ENCODE measurements at places on chromosomes 1 and 21. TPM values are rescaled to one million over a fixed set of nuclear protein-coding genes. Genes with fewer than 3 reads are reported as not detected.

Gene EPRS1
- total RNA-seq = 86.2 TPM

Gene LCE1B
- not detected for total RNA-seq

Gene E2F2
- total RNA-seq = 0.32 TPM

Gene SSX2IP
- total RNA-seq = 7.3 TPM

Gene PCP4L1
- not detected for total RNA-seq

Gene RPS8
- 1,172 TPM for total RNA-seq

Gene LRRC7
- total RNA-seq = 0.96 TPM

Gene MYBPHL
- total RNA-seq = 2.2 TPM

Gene CHI3L2
- total RNA-seq = 0.42 TPM

Gene TTC22
- total RNA-seq = not detected

Gene FAM163A
- total RNA-seq = not detected

Gene SLC45A1
- 0.44 TPM for total RNA-seq

Gene FAAH
- total RNA-seq = 7.3 TPM

Gene IL10RB
- total RNA-seq = 4.4 TPM

Gene OR2AK2
- total RNA-seq = not detected

Gene CRB1
- total RNA-seq = 0.91 TPM

Gene AKIRIN1
- 29.0 TPM for total RNA-seq

Gene SPTA1
- 0.57 TPM for total RNA-seq

Gene LPGAT1
- 19.9 TPM for total RNA-seq

Gene GOLT1A
- not detected for total RNA-seq

Gene PTGFRN
- total RNA-seq = 4.1 TPM

Gene SNX7
- 1.6 TPM for total RNA-seq

Gene IL19
- total RNA-seq = not detected

Gene TP73
- total RNA-seq = not detected

Gene BEND5
- 1.6 TPM for total RNA-seq

Gene PTGFR
- total RNA-seq = 2.3 TPM

Gene C8B
- total RNA-seq = not detected

Gene GPX7
- total RNA-seq = 9.6 TPM

Gene MCOLN3
- total RNA-seq = not detected

Gene LRRC53
- total RNA-seq = not detected

Gene KRTAP21-2
- not detected for total RNA-seq

Gene GNG12
- 25.1 TPM for total RNA-seq

Gene OR2G3
- not detected for total RNA-seq

Gene HJV
- 312 TPM for total RNA-seq

Gene GAS5
- 148 TPM for total RNA-seq

Gene RGS1
- 1.7 TPM for total RNA-seq

Gene COL6A2
- 108 TPM for total RNA-seq

Gene NCMAP
- not detected for total RNA-seq

Gene OR2T35
- total RNA-seq = not detected

Gene S100B
- 2.0 TPM for total RNA-seq

Gene RIPK4
- total RNA-seq = not detected

Gene PPIAL4G
- not detected for total RNA-seq

Gene PTP4A2
- 290 TPM for total RNA-seq

Data from psoas muscle (tissue), 8 donors.